Fibroblast of skin of right biceps (primary cell): ENCODE measurements at places on chromosomes 4 and X.

GRCh38 chr4:74873545-74874301, 59.2 kb upstream of the PARM1 start:
- no peak for DNase-seq

DNA sequence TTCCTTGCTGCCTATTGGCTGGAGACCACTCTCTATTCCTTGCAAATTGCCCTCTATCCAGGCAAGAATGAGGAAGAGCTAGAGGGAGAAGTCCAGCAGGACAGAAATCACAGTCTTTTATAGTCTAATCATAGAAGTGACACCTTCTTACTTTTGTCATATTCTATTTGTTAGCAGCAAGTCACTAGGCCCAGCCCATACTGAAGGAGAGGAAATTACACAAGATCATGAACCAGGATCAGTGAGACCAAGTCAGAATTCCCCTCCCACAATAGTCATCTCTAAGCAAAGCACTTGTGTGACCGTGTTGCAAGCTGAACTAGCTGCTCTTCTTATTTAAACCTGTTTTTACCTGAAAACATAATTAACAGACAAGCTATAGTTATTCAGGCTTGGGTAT, 317.7 kb downstream of the INPP4B start:
- DNase-seq, result no peak

DNA sequence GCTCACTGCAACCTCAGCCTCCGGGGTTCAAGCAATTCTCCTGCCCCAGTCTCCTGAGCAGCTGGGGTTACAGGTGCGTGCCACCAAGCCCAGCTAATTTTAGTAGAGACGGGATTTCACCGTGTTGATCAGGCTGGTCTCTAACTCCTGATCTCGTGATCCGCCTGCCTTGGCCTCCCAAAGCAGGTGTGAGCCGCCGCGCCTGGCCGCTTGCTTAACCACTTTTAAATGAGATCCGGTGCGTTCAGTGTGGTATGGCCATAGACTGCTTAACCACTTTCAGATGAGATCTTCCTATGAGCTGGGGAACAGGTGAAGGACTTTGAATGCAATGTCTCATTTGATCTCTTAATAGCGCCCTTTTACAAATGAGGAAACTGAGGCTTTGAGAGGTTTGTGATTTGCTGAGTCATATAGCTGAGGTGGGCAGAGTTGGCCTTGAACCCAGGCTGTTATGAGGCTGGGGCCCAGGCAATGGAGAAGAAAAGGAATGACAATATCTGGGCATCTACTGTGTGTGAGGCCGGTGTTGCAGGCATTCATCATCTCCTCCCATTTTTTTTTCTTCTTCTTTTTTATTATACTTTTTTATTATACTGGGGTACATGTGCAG, 41.9 kb upstream of the NSG1 start:
- no peak for DNase-seq

DNA sequence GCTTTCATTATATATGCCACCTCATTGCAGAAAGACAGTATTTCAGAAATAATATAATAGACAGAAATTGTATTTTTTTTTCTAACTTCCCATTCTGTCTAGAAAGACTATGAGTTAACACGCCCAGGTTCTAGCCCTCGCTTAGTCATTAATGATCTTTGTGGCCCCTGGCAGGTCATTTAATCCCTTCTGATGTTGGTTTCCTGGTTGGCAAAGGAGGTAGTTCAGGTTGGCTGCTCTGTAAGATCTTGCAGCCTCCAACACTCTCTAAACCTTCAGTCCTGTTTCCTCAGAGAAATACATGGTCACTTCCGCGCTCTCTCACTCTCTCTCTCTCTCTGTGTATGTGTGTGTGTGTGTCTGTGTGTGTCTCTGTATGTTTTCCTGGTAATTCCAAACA, 156.3 kb upstream of the NOCT start:
- no peak for DNase-seq

DNA sequence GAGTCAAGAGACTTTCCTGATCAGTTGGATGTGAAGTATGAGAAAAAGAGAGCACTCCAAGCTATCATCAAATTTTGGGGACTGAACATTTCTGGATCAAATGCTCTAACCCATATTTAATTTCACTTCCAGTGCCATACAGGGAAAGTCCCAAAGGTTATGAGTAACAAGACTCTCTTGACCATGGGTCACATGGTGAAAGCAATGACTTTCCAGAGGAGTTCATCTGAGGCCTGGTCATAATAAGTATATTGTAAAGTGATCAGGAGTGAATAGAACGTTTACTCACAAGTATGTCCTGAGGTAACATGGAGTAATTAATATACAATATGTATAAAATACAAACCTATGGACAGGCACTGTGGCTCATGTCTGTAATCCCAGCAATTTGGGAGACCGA, 40.7 kb upstream of the ARMCX5 start:
- DNase-seq, result no peak

DNA sequence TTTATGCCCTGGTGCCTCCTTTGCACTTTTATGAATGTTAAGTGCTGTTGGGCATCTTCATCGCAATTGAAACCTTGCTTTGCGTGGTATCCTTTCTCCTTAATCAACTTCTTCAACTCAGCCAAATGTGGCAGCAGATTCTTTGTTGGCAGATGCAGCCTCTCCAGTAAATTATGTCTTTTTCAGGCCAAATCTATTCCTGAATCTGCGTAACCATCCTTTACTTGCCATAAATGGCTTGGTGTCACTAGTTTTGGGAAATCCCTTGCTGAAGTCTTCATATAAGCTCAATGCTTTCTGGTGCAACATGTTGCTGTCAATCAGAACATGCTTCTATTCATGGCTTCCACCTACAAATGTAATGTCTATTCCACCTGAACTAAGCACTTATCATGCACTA, 457.5 kb downstream of the FGF13 start:
- no peak for DNase-seq

DNA sequence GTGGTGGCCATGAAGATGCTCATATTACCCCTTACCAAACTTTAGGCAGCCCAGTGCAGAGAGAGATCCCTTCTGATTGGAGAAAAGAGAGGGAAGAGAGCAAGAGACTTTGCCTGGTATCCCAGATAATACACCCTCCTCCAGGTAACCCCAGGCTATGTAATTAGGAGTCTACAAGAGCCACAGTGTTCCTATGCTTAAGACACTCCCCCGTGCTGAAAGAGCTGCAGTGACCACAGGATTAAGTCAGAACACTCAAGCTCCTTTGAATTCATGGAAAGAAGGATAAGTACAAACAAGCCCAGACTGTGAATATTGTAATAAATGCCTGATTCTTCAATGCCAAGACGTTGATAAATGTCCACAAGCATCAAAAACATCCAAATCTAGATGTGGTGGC, 41.4 kb downstream of the PABPC4L start:
- no peak for DNase-seq

- DNase-seq, result no peak
These were observed 499.1 kb downstream of the FSTL5 start for GRCh38 chr4:161664740-161665139.

DNA sequence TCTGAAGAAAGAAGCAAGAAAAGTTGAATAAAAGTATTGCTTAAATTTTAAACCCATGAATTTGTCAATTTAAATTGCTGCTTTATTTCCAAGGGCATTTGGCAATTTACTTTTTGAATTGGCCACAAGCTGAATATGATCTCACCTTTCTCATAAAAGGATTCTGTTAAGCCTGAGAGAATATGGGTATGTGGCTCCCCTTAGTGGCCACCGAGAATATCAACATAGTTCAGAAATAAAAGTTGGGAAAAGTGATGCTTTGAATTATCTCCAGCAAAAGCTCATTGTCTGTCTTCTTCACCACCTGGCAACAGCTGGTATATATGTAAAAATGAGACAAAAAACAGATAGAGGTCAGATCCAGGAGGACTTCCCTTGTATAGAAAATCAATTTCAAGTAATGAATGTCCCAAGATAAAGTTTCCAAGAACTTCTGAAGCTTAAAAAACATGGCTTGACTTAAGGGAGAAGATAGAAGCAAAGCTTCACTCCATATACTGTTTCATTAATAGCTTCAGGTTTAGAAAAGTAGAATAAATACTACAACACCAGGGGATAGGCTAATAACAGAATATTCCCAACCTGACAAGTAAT, 290.7 kb upstream of the FAM241A start:
- peak; percentile 52 for DNase-seq

- peak; percentile 15 for DNase-seq
These were observed 262.5 kb upstream of the PCDH18 start for GRCh38 chr4:137794764-137795254.

DNA sequence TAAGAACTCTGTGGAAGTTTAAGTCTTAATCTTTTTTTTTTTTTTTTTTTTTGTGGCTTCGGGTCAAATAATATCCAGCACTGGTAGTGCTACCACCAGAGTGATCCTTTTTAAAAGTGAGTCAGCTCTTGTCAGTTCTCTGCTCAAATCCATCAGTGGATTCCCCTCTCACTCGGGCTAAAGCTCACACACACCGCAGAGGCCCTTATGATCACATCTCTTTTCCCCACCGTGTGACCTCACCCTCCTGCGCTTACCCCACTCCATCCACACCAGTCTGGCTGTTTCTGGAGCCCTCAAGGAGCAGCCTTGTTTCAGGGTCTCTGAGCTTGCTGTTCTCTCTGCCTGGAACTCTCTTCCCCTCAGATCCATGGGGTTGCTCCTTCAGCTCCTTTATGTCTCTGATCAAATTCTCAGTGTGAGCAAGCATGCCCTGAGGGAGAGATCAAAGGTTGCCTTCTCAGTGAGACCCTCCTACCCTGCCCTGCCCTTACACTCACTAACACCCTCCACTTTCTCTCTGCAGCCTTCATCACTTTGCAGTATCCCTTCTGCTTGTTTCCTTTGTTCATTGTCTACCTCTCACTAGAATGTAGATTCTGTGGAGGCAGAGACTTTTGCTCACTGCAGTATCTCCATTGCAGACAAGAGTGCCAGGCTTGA, 19.8 kb upstream of the BEND4 start:
- DNase-seq, result no peak

DNA sequence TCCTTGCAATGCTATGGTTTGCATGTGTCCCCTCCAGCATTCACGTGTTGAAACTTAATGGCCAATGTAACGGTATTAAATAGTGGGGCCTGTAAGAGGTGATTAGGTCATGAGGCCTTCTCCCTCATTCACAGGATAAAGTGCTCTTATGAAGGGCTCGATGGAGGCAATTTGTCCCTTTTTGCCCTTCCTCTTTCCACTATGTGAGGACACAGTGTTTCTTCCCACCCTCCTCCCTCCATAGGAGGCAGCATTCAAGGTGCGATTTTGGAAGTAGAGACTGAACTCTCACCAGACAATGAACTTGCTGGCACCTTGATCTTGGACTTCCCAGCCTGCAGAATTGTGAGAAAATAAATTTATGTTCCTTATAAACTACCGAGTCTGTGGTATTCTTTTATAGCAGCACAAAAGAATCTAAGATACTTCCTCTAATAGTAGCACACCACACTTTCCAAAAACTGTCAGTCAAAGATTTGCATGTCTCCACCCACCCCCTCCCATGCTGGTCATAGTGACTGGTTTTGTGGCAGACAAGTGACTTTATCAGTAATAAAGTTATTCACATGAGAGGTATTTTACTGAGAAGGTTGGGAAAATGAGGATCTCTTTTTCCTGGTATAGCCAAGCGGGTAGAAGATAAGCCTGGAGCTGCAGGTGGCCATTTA, 113.5 kb upstream of the TTC29 start:
- DNase-seq, result no peak

GRCh38 chrX:69085151-69085550, 80.1 kb downstream of the PJA1 start:
- DNase-seq, result no peak

- DNase-seq, result no peak
These were observed 187.1 kb downstream of the SHROOM3 start for GRCh38 chr4:76622126-76622525.

- no peak for DNase-seq
These were observed 109.1 kb downstream of the ANAPC4 start for GRCh38 chr4:25486171-25486570.

- no peak for DNase-seq
These were observed 19.3 kb upstream of the HTRA3 start for GRCh38 chr4:8250227-8250626.

DNA sequence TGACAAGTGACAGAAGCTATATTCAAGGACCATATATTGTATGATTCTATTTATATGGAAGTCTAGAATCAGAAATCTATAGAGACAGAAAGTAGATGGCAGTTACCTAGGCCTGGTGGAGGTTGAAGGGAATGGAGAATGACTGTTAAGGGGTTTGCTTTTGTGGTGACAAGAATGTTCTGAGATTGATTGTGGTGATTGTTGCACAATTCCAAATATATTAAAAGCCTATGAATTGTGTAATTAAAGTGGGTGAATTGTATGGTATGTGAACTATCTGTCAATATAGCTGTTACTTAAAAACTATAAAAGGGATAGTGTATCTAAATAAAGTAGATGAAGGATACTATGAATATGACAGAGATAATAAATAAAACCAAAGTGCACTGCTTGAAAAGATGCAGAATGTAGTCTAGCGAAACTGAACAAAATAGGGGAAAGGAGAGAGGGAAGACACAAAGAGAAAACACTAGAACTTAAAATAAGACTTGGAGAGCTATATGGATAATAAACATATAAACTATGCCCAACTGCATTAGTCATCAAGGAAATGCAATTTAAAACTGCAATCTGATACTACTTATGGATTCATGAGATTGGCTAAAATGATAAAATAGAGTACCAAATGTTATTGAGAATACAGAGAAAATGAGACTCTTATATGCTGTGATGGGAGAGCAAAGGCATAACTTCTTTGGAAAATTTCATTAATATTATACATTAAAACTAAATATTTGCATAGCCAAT, 82.1 kb upstream of the BANK1 start:
- no peak for DNase-seq

GRCh38 chr4:87375719-87376291, 15.2 kb downstream of the HSD17B11 start:
- peak; percentile 77 for DNase-seq

GRCh38 chr4:853416-853781, 27.5 kb upstream of the CPLX1 start:
- DNase-seq, result no peak

DNA sequence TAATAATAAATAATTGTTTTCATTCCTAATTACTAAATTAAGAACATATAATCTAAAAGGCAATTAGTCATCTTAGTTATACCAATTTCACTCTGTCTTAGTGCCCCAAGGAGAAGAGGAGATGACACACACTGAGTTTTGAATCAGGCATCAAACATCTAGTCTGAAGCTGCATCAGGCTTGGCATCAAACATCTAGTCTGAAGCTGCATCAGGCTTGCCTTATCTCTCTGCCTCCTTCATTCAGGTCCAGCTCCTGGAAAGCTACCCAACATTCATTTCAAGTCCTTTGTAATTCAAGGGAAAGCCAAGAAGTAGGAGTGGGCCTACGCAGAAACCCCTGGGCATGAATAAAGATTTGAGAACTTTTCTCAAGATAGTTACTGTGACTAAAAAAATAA, 62.2 kb downstream of the SH3RF1 start:
- DNase-seq, result peak; percentile 41

GRCh38 chrX:38287674-38288073, 39.6 kb downstream of the RPGR start:
- DNase-seq, result no peak

DNA sequence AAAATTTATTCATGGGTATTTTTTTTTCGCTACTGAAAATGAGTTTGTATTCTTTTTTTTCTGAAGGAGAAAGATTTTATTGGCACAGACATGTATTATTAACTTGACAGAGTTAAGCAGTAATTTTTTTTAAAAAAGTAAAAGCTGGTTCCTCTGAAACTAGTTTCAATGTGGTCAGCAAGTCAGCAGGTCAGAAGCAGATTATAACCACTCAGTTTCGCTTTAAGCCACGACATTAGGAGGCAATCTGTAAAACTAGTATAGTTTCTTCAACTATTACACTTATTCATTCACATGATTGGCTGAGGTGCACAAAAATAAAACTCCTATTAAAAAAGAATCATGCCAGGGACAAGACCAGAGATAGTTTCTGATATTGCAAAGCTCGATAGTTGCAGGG, 714.2 kb upstream of the PCDH7 start:
- no peak for DNase-seq
